Hematopoietic multipotent progenitor cell treated with erythropoietin and hydrocortisone succinate and interleukin-3 and kit ligand, for 17 days (in vitro differentiated cells): ENCODE measurements at places on chromosomes 5 and 9.

DNA sequence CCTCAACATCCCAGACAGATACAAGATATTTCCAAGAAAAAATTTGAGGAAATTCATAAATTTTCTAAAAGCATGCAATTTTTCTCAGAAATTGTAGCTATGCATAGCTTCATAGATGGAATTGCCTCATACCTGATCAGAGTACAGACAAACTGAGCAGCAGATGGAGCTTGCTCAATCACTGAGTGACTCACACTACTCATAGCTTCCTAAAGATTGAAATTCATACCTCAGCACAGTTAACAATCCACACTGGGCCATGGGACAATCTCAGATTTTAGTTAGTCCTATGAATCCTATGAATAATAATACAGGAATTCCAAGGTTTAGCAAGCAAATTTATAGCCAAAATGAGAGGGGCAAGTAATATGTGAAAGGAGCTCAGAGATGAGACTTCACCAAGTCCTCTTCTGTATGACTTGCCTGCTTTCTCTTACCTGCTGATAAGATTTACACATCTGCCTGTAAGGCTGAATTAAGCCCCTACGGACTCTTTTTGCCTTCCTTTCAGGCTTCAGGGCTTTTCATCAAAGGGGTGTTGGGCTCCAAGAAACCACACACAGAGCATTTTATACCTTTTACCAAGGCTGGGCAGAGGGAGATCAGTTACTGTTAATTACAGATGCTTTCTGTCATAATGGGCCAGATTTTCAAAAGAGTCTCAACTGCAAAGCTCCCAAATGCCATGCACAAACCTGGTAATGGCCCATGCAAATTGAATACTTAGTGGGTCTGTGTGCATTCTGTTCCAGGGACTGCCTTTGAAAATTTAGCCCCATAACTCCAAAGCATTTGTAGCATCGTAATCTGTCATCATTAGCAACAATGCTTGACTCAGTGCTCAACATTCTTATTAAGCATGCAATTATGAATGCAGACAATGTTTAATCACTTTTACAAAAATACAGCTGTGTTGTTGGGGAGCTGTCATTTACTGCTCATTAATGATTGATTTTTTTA lies 439.3 kb downstream of the DTWD2 start:
- no peak for DNase-seq

DNA sequence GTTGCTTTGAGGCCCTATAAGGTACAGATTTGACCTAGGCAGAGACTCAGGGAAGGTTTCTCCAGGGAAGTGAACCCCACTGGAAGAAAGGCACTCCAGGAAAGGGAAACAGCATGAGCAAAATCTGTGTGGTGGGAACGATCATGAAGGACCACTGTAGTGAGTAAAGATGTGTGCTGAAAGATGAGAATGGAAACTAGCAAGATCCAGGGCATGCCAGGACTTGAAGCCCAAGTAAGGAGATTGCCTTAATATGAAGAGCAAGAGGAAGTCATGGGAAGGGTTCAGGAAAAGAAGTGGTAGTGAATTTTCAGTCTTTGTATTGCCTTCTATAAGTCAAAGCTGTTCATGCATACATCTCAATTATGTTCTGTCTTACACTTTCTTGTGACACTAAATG lies 55.2 kb upstream of the SLIT3 start:
- DNase-seq = no peak

GRCh38 chr5:171166766-171167165 lies 142.3 kb upstream of the TLX3 start:
- no peak for DNase-seq

DNA sequence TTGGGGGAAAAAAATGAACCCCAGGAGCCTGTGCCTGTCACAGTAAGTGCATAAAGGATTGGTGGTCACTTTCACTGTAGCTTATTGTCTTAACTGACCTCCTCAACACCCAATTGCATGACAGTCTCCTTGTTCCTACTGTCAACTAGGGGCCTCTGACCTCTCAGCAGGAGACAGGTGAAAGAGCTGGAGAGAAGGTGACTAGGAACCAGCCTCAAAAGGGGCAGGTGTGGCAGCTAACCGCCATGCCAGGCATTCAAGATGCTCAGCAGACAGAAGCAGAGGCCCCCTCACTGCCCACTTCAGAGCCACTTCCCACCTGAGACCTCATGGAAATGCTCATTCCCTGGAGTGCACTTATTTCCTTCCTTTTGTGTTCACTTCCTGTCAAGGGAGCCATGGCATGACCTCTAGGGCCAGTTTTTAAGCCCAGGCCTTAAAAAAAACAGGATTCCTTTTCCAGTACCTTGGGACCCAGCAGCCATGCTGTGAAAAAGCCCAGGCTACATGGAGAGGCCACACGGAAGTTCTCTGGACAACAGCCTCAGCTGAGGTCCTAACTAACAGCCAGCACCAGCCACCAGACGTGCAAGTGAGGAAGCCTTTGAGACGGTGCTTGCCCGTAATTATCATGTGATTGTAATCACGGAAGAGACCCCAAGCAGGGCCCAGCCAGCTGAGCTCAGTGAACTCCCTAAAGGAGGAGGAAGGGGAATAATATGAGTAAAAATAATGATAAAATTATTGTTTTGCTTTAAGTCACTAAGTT lies 74.9 kb downstream of the NSUN2 start:
- no peak for DNase-seq

- no peak for DNase-seq
Observed at GRCh38 chr9:33306037-33306436, 15.7 kb downstream of the NFX1 start.

DNA sequence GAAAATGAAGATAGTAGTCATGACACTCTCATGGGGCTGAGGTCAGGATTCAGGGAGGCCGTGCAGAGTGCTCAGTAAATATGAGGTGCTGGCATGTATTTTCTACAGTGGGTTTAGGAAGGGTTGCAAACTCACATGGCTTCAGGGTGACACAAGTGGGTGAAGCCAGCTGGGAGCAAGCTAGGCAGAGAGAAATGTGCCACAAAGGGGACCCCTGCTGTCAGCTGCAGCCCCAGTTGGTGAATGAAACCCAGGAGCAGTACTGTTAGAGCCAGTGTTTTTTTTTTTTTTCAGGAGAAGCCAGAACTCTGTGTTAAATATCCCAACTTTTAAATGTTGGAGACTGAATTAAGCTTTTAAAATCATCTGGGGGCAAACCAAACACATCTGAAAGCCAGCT lies 75.3 kb downstream of the INSYN2B start:
- DNase-seq = no peak

GRCh38 chr5:68953875-68954617 lies 139.8 kb upstream of the SLC30A5 start:
- no peak for DNase-seq

DNA sequence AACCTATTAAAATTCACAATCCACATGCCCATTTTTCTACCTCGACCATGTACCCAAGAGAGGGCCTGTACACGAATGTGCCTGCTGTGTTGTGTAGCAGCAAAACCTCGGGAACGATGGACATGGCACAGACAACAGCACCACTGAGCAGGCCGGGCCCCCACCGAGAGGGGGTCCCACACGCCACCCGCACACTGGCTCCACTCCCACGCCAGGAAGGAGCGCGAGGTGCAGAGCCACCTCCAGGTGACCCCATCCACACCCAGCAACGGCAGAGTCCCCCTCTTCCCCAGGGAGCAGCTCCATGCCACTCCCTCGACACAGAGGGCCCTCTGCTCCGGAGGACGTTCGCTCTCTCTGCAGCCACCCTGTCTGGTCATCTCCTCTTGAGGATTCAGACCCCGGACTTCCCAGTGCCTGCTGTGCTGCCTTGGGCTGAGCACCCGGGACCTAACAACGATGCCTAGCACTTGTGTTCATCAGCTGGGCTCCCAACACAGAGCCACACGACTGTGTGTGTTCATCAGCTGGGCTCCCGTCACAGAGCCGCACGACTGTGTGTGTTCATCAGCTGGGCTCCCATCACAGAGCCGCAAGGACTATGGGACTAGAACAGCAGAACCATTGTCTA lies 25.3 kb upstream of the ADAMTS2 start:
- no peak for DNase-seq

DNA sequence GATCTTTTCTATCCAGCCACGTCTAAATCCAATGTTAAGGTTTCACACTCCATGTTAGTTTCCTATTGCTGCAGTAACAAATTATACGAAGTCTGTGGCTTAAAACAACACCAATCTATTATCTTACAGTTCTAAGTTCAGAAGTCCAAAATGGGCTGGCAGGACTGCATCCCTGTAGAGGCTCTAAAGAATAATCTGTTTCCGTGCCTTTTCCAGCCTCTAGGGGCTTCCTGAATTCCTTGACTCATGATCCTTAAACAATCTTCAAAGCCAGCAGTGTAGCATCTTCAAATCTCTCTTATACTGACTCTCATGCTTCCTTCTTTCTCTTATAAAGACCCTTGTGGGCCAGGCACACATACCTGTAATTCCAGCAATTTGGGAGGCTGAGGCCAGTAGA lies 6.8 kb downstream of the PLGRKT start:
- no peak for DNase-seq

GRCh38 chr9:32331240-32331639 lies 53.2 kb upstream of the ACO1 start:
- DNase-seq = no peak

- DNase-seq = no peak
Observed at GRCh38 chr5:166165596-166165995, 2125.8 kb upstream of the WWC1 start.

DNA sequence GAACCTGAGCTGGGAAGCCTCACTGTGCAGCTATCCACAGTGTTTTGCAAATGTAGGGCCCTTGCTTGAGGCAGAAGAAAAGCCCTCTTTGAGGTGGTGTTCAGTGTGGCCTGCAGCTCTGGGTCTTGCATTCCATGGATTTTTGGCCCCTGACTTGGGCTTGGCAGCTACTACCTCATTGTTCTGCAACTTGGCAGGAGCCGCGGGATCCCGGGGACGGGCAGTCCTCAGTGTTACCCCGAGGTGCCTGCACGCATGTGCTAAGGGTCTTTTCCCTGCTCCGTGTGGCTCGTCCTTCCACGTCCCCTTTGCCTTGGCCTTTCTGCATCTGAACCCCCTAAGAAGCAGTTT lies 39.8 kb downstream of the NEK6 start:
- DNase-seq = no peak

DNA sequence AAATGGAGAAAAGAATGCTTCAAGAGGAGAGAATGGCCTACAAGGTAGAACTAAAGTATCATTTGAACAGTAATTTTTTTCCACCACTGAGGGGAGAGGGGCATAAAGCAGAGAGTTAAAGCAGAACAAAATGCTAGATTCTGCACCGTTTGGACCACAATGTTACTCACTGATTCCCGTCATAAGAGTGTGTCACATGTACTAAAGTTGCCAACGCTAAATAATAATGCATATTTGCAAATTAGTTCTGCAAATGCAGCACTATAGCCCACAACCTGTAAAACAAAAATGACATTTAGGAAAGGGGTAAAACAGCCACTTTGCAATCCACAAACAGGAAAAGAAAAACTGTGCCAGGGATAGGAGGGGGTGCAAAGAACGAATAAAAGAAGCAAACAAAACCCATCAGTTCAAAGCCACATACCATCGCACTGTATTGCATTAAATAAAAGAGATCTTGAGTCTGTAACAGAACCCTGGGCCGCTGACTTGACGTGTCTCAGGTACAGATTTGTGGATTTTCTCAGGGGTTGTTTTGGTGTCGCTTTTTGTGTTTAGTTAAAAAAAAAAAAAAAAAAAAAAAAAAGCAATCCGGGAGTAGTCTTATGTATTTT lies 7.7 kb upstream of the NFIB start:
- DNase-seq = no peak

DNA sequence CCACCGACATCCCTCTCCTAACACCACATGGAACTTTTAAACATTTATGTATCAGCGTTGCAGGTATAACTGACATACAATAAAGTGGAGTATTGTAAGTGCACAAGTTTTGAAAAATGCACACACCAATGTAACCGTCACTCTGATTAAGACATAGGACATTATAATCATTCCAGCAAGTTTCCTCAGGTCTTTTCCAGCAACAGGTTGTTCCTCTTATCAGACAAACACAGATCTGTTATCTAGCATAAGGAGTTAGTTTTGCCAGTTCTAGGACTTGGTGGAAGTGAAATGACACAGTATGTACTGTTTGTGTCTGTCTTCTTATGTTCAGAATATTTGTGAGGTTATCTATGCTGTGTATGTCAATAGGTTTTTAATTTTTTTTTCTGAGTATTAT lies 69.5 kb upstream of the TRPC7 start:
- no peak for DNase-seq
